ENCODE measurements at places on chromosomes 3 and 15.

- DNase-seq: no peak
Measured at GRCh38 chr15:40533763-40534364, 31.0 kb downstream of the CCDC32 start.

DNA sequence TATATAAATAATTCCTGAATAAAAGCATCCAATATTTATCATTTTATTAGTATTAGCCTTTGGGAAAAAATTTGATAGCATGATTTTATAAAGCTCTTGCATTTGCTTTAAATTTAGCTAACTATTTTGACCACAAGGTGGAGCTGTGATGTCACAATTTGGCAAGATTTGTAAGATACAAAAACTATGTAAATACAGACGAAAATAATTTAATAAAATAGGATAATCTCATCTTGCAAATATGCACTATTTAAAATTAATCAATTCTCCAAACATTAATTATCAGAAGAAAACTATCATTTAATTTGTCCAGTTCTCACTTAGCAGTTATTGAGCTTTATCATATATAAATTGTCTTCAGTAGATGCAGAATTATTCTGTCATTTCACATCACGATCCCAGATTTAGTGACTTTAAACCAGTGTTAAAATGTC, 95.4 kb downstream of the PLOD2 start:
- no peak for DNase-seq

- no peak for DNase-seq
Measured at GRCh38 chr15:40346579-40347558, 4.0 kb upstream of the PHGR1 start.

GRCh38 chr15:43329960-43330779, at the start of gene LCMT2:
TSS of gene LCMT2 (minus strand) at chr15:43330573. CDS start at chr15:43330489, 84 bp downstream.
- DNase-seq: peak; percentile 90

DNA sequence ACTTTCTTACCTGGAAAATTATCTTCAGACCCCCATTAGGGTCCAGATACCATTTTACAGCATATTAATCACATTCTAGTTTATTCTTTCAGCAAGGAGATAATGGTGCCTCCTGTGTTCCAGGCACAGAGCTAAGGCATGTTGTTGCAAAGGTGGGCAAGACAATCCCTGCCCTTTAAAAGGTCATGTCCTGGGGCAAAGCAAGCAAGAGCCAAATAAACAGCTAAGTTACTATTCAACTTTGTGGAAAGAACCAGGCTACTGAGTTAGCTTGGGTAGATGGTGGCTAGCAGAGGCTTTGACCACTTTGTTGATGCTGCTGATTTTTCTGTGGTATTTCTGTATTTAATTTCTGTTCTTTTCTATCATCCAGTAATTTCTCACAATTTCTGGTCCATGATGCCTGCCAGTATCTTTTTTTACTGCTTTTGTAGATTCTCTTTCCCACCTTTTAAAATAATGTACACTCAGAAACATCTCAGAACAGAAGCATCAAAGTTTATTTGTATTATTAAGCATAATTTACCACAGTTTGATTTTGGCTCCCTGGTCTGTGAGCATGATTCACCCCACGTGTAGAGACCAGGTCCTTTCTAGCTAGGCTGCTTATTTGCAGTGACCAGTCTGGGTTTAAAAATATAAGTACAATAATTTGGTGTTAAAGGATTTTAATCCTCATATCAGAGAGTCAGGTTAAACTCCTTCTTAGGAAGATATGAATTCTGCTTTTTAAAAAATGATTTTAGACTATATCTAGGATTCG, 71.5 kb downstream of the LRRC28 start:
- DNase-seq: no peak

DNA sequence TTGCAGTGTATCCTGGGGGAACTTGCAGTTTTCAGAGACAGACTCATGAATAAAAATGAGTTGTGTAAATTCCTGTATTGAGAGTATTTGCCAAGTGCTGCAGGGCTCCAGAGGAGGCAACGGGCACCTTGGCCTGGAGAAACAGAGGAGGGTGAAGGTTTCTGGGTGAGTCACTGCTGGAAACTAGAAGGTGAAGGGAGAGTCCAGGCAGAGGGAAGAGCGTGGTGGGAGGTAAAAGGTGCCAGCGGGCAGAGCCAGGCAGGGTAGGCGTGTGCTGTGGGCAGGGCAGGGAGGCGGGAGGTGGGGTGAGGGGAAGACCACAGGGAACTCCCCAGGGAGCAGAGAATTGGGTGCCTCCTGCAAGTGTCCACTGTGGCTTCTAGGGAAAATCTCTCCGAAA, 120.8 kb downstream of the SLCO3A1 start:
- DNase-seq: no peak

GRCh38 chr3:159785273-159785708, 203.3 kb upstream of the IL12A start:
- DNase-seq: no peak

- no peak for DNase-seq
Measured at GRCh38 chr3:171371354-171371753, 88.9 kb downstream of the TNIK start.

DNA sequence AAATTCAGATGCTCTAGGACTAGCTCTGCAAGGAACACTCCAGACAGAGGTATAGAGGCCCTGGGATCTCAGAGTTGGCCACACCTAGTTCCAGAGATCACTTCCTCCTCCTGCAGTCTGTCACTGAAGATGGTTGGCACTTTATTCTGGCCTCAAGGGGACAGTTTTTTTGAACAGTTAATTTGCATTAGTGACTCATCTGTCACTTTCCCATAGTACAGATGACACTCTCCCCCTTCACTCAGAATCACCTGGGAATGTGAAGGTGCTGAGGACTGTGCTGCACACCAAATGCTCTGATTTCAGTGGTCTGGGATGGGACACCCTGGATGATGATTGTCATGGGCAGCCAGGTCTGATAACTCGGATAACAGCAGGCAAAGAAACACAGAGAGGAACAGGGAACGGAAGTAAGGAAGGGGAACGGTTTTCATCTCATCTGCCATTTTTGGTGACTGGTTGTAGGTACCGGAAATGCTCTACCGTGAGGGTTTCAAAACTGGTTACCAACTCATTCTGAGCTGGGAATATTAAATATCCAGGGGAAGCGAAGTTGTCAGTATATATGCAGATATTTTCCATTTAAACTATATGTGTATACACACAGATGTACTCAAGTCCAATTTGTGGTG, 232.5 kb upstream of the ST8SIA2 start:
- DNase-seq: peak; percentile 66

- DNase-seq: no peak
Measured at GRCh38 chr15:74316141-74316540, 51.3 kb downstream of the CYP11A1 start.

DNA sequence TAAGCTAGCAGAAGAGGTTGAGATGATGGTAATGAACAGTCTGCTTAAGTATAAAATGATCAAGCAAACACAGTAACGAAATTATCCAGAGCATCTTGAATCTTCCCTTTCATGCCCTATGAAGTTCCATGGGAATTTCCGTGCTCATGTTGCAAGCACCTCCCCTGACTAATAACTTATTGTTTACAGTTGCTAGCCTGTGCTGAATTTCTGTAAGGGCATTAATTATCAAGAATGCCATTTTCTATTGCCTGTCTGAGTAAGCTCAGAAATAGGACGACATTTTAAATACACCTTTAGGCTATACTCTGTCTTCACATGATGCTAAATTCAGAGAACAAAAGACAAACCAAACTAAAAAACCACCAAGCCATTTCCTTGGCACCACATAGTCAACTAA, 257.5 kb upstream of the LRTM1 start:
- no peak for DNase-seq

- DNase-seq: no peak
Measured at GRCh38 chr3:135258916-135259315, 463.9 kb downstream of the EPHB1 start.

DNA sequence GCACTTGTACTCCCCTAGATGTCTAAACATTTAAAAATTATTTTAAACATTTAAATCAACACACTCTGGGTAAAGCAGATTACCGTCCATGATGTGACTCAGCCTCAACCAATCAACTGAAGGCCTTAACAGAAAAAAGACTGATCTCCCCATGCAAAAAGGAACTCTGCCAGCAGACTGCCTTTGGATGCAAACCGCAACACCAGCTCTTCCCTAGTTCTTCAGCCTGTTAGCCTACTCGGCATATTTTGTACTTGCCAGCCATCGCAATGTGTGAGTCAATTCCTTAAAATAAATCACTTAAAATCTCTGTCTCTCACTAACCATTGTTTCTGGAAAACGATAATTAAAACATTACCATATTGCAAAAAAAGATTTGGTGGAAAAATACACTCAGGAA, 375.9 kb downstream of the RSL24D1 start:
- no peak for DNase-seq

- DNase-seq: no peak
Measured at GRCh38 chr15:67145710-67146109, 80.3 kb downstream of the SMAD3 start.

DNA sequence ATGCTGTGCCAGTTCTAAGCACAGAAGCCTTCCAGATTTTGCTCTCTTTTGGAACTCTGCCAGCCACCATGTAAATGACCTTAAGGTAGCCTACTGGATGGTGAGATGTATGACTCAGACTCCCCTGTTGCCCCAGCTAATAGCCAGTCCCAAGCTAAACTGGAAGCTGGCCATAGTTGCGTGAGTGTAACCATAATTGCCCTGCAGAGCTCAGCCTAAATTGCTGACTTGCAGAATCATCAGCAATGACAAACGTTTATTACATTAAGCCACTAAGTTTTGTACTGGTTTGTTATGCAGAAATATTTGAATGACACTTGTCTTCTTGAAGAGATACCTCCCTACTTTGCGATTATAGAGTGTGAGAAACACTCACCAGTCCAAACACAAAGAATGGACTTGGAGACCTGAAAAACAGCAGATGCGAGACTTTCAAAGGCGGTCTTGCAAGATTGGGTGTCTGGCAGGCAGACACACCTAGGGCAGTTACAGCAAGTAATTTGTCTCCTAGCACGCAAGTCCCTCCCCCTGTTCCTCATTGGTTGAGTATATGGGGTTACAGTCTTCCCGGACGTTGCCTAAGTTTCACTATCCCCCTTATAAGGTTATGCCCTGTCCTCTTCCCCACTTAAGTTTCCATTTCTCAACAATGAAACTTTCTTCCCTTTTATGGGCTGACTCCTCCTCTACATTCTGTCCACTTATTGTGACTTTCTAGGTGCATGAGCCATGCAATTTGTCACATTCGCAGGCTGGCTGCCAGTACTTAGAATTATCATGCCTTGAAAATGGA, 83.6 kb upstream of the XCR1 start:
- no peak for DNase-seq

DNA sequence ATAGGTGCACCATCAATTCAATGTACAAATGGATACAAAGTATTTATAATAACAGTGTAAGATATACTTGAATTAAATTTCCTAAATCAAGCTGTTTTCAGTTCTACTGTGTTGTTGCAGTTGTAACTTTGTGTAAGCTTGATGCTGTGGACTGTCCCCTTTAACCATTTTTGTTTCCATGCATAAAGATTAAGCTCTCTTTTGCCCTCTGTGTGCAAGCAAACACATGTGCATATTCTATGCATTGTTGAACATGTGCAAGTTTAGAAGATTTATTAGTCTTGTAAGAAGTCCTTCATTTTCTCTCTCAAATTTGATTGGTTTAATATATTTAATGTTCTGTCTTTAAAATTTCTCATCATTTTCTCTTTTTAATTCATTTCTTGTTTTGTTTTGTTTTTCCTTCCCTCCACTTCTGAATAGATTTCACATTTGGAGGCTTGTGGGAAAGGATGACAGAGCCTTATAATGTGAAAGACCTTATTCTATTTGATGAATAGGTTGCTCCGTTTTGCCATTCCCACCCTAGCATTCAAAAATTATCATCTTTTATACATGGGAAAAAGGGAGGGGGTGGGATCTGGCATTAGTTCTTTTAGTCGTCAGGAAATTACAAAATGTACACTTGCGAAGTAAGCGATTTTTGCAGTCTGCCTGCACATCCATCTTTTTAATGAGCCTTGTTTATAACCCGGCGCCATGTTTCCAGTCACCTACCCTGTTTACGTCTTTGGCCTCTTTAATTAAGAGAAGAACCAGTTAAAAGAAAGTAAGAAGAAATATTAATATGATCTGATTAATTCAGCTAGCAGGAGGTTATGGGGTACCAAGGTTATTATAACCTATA, 961.5 kb upstream of the NR2F2 start:
- no peak for DNase-seq

GRCh38 chr3:114192136-114192535, 13.3 kb upstream of the DRD3 start:
- DNase-seq: no peak

DNA sequence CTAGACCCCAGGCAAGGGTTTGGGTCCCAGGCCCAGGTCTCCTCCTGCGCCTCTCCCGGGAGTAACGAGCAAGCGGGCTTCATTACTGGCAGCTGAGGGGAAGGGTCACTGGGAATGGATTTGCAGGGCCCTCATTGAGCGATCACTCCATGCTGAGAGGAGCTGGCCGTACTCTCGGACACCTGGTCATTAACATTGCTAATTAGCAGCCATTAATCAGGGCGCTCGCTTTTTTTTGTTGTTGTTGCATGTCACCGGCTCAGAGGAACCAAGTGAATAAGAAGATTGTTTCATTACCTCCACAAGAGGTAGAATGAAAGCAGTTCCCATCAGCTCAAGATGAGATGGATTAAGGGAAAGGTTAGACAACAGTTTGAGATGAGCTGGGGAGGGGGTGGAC, 293.0 kb upstream of the ATP11B start:
- DNase-seq: no peak

DNA sequence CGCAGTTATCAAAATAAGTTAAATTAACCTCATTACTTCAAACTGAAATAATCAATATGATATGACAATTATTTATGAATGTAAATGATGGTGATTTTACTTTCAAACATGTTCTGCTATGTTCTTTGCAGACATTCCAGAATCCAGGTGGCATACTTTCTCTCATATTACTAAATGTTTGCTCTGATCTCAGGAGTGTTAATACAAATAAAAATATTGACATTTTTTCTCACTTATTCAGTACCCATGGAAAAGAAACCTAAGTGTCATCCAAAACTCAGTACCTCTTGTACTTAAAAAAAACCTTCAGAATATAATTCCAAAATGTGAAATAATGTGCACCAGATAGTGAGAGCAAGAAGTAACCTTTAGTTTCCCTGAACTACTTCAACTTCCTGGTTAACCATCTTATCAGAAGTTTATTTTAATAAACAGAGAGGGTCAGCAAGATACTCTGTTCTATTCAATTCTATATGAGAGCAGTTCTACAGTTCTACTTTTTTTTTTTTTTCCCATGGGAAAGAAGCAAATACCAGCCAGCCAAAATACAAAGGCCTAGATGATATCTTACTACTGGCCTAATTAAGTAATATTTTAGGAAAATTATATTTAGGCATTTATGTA, 494.1 kb downstream of the MECOM start:
- DNase-seq: no peak
